Endothelial cell of umbilical vein (primary cell): ENCODE measurements at places on chromosomes 6 and 20. TPM values are rescaled to one million over a fixed set of nuclear protein-coding genes. Genes with fewer than 3 reads are reported as not detected.

SNAI1 gene
- 13.4 and 14.5 TPM in 2 replicates for total RNA-seq

OPRL1 gene
- total RNA-seq: 1.9 and 2.2 TPM in 2 replicates

GRCh38 chr20:18669241-18670019 lies 81.6 kb downstream of the DTD1 start:
- H3K36me3 ChIP-seq: no peaks in the 10 kb centered on the region
- no peaks in the 10 kb centered on the region for H3K27me3 ChIP-seq
- no peak overlapping the region for H3K27ac ChIP-seq
- DNase-seq: no peak
- H3K4me1 ChIP-seq: no peaks in the 10 kb centered on the region

DNA sequence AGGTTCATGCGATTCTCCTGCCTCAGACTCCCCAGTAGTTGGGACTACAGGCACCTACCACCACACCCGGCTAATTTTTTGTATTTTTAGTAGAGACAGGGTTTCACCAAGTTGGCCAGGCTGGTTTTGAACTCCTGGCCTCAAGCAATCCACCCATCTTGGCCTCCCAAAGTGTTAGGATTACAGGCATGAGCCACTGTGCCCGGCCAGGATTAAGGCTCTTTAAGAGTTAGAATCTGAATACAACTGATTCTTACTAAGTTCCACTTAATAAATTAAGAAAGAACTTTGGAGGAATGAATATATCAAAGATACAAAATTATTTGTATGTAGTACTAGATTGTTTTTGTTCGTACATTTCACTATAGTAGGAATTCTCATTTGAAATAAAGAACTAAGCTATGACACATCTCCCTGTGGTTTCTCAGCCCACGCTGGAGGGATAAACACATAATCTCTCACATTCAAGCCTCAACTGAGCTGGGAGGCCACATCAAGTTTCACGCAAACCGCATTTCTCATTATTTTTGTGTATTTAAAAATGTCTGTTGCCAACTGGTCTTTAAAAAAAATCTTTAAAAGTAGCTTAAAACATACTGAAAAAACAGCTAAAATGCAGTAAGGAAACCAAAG lies 34.2 kb downstream of the DTNBP1 start:
- no peak for DNase-seq
- H3K4me1 ChIP-seq: peaks cover 11% of the 10 kb centered on the region
- H3K36me3 ChIP-seq: no peaks in the 10 kb centered on the region

- no peak for DNase-seq
- no peak overlapping the region for H3K27ac ChIP-seq
- no peaks in the 10 kb centered on the region for H3K4me1 ChIP-seq
Measured at GRCh38 chr6:4670290-4670689, 105.9 kb upstream of the CDYL start.

DNA sequence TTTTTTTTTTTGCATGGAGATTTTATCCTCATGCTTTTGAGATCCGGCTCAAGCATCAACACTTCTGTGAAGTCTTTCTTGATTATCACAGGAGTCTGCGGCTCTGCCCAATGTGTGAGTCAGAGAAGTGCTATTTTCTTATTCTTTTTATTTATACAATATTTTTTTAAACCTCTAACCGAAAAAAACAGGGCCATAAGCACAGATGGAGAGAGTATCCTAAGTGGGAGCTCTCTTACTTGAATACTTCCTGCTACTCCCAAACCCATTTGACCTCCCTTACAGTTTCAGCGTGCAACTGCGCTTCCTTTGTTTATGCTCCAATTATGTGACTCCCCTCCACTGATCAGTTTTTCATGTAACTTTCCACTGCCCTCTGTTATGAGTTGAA lies 8.7 kb upstream of the ATXN1 start:
- H3K36me3 ChIP-seq: no peaks in the 10 kb centered on the region
- no peaks in the 10 kb centered on the region for H3K27me3 ChIP-seq
- no peak overlapping the region for H3K4me3 ChIP-seq
